ENCODE measurements at places on chromosomes 13 and 19.

DNA sequence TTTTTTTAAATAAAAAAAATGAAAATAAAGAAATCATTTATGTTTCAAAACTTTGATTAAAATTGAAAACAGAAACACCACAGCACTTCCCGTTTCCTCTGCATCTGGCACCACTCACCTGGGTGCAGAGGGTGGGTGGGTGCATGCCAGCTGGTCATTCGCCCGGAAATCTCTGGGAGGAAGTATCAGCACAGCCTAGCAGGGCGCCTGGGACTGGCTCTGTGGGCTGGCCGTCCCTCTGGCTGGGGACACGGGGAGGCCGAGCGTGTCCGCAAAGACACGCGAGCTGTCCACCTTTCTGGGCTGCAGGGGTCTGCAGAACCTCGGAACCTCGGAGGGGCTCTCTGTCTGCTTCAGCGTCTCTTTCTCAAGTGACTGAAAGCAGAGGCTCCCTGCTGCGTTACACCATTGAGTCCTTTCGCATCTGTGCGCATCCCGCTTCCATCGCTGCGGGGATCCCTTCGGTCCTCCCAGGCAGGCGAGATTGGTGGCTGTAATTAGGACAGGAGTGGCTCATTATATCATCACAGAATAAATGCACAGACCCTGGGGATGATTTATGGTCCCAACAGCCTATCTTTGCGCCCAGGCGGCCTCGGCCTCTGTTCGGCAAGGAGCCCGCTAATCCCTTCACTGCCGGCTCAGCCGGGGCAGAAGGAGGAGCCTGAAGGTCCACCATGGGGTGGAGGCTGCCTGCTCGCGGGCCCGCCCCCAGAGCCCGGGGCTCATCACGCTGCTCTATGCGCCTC, 17.2 kb downstream of the CRTC1 start:
- DNase-seq = peak; percentile 63

DNA sequence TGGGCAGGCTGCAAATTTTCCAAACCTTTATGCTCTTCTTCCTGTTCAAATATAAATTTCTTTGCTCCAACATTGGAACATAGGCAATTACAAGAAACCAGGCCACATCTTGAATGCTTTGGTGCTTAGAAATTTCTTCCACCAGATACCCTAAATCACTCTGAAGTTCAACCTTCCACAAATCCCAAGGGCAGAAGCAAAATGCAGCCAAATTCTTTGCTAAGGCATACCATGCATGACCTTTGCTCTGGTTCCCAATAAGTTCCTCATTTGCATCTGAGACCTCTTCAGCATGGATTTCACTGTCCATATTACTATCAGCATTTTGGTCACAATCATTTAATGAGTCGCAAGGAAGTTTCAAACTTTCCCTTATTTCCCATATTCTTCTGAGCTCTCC, 130.9 kb downstream of the DIAPH3 start:
- no peak for DNase-seq

GRCh38 chr13:113544896-113545295, 39.7 kb upstream of the TFDP1 start:
- no peak for DNase-seq

GRCh38 chr13:73958657-73959397, 175.4 kb downstream of the KLF12 start:
- no peak for DNase-seq

GRCh38 chr13:39105110-39105509, 66.9 kb downstream of the NHLRC3 start:
- no peak for DNase-seq

- DNase-seq = no peak
Observed at GRCh38 chr19:28960586-28960985, 252.4 kb downstream of the UQCRFS1 start.

- peak; percentile 34 for DNase-seq
Observed at GRCh38 chr13:47146991-47147811, 250.3 kb upstream of the HTR2A start.

DNA sequence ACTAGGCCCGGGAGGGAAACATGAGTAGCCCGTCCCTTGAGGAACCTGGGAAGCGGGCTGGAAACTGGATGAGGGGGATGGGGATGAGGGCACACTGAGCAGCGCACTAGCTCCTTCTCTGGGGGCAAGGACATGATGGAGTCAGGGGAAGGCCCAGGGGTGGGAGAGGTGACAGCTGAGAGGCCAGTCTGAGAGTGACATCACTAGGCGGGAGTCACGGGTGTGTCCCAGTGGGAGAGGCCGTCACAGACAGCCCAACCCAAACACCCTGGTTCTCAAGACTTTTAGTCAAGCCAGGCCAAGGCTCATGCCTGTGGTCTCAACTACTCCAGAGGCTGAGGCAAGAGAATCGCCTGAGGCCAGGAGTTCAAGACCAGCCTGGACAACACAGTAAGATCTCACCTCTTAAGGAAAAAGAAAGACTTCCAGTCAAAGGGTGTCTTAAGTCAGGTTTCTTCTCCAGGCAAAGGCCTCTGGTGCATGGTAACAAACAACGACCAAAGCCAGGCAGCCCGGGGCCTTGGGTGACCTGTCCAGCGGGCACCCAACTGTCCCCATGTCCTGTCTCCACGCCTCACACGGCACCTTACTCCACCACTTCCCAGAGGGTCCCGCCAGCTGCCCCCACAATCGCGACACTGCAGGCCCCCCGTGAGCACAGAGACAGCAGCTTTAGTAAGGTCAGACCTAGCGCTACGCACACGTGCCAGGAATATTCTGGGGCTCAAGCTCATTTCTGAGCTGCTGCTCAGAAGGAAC, 25.5 kb upstream of the TIMM44 start:
- DNase-seq = no peak

- DNase-seq = no peak
Observed at GRCh38 chr13:31456056-31456455, 256.3 kb downstream of the B3GLCT start.

DNA sequence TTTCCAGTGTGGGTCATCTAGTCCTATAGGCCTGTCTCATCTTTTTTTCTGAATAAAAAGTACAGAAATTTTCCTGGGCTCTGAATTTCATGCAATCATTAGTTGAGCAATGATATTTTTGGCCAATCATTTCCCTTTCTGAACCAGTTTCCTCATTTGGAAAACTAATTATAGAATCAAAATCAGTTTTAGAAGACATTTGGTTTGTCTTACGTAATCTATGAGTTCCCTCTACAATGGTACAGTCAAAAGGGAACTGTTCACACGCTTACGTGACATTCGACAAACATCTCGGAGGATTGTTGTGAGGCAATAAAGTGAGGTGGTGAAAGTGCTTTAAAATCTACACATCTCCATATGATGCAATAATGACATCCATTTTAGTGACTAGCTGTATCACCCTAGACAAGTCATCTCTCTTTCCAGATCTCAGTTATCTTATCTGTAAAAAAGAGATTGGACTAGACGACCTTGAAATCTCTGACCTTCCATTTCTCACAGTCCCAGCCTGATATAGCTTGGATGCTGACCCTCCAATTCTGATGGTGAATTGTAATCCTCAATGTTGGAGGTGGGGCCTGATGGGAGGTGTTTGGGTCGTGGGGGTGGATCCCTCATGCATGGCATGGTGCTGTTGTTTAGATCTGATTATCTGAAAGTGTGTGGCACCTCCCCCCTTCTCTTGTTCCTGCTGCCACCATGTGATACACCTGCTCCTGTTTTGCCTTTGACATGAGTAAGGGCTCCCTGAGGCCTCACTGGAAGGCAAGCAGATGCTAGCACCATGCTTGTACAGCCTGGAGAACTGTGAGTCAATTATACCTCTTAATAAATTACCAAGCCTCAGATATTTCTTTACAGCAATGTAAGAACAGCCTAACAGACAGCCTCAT, 26.7 kb downstream of the FLT1 start:
- DNase-seq = peak; percentile 18

- no peak for DNase-seq
Observed at GRCh38 chr19:40257096-40257517, 28.0 kb downstream of the AKT2 start.

DNA sequence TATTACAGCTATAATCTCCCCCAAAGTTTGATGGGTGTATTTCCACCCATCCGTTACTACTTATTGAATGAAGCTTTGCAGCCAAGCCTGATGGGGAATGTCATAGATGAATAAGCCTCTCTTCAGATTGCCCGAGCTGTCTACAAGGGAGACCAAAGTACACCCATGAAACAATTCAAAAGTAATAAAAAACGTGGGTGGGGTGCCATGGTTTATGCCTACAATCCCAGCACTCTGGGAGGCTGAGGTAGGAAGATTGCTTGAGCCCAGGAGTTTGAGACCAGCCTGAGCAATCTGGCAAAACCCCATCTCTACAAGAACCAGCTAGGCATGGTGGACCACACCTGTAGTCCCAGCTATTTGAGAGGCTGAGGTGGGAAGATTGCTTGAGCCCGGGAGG, 419.2 kb downstream of the FGF9 start:
- no peak for DNase-seq

DNA sequence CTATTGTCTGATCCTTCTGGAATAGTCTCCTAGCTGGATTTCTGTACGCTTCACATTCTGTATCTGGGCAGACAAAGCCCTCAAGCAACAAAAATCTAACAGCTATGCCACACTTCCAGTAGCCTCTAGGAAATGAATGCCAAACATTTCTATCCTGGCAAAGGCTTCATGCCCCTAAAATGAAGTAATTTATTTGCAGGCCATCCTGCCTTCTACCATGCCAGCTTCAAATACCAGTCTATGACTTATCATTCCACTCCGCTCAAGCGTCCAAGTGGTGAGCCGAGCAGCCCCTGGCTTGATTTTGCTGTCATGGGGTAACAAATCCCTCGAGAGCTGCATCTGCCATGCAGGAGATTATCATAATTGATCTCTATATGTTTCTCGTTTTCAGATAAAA, 86.9 kb downstream of the LHFPL6 start:
- DNase-seq = no peak

DNA sequence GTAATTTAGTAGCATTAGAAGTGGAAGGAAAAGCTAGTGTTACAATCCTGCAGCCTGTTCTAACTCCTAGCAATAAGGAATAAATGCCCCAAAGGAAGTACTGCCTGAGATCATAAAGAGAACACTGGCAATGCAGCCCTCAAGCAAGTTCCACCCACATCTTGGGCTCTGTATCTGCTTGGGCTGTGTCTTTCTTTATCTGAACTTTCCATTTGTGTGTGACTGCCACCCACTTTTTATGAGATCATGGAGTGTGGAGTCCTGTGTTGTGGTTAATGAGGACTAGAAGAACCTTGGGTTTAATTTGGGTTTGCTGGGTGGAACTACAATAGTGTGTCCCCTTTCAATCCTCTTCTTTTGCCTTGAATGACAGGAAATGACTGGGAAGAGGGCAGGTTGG, 38.2 kb downstream of the RFXAP start:
- DNase-seq = no peak

- DNase-seq = no peak
Observed at GRCh38 chr13:22018076-22018835, 347.4 kb downstream of the FGF9 start.

DNA sequence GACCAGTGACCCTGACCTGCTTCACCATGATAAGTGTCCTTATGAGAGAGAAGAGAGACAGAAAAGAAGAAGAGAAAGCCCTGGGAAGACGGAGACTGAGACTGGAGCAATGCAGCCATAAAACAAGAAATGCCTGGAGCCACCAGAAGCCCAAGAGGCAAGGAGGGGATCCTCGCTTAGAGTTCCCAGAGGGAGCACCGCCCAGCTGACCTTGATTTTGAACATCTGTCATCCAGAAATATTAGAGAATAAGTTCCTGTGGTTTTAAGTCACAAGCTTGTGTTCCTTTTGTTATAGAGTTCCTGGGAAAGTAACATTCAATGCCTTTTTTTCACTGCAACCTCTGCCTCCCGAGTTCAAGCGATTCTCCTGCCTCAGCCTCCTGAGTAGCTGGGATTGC, 20.2 kb downstream of the CERS1 start:
- DNase-seq = no peak

- no peak for DNase-seq
Observed at GRCh38 chr13:24178847-24179485, 18.4 kb downstream of the SPATA13 start.

- DNase-seq = peak; percentile 22
Observed at GRCh38 chr13:51849145-51850101, 4.4 kb upstream of the TMEM272 start.

GRCh38 chr19:30695171-30695875, 323.1 kb downstream of the ZNF536 start:
- DNase-seq = no peak

Measured in GM06990 (cell line).